AG04450 (cell line): ENCODE measurements at places on chromosomes 1 and 21. TPM values are rescaled to one million over a fixed set of nuclear protein-coding genes. Genes with fewer than 3 reads are reported as not detected.

DNA sequence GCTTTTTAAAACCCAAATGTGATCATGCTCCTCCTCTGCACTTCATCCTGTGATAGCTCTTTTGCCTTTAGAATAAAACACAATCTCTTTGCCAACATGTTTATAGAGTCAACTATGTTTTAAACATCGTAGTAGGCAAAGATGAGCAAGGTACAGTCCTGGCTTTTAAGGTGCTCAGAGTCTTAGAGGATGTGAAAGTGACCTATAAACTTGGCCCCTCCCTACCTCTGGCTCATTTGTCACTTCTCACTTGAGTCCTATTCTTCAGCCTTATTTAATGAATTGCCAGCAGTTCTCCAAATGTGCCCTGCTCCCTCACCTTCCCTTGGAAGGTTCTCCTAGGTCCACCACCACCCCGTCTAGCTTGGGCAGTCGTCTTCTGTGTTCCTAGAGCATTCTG lies 617.0 kb upstream of the NR5A2 start:
- DNase-seq, result no peak

DNA sequence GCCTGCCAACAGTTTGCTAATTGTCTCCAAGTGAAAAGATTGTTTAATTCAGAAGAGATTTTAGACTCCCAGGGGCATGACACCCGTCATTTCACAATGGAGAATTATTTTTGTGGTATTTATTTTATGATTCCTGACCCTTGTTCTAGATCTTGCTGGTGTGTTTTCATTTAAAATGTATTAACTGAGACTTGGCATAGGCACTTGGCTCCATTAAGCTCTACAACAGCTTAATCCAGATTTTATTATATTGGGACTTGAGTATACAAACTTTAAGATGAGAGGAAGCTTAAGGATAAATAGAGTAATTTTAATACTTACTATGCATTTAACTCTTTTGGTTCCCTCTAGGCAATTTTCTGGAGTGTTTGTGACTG lies 101.3 kb upstream of the KCNE2 start:
- DNase-seq, result no peak

GRCh38 chr1:80929868-80930508 lies 870.7 kb upstream of the ADGRL2 start:
- DNase-seq, result no peak

The LCA5L gene
- 0.81 and 1.1 TPM in 2 replicates for polyA plus RNA-seq

- no peak for DNase-seq
Measured at GRCh38 chr1:11070876-11071275, 11.1 kb upstream of the SRM start.

DNA sequence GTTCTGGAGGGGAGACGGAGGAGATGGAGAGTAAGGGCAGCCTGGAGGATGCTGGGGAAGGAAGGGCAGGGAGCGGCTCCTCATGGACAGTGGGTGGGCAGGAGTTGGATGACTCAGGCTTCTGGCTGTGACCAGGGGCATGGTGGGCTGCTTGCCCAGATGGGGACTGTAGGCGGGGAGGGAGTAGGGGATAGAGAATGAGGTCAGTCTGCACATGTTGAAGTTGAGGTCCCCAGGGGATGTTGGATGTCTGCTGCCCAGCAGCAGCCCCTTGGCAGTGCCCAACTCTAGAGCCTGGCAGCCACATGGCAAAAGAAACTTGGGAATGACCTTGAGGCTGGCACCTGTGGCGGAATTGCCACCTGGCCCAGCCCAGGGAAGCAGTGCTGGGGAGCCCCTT lies 6.4 kb downstream of the SELENON start:
- DNase-seq, result no peak

GRCh38 chr1:151108331-151108730 lies 37.8 kb downstream of the GABPB2 start:
- DNase-seq, result no peak
